Inflammatory macrophage treated with lipopolysaccharide for 1 hour (primary cell): ENCODE measurements at places on chromosomes 16 and 17.

DNA sequence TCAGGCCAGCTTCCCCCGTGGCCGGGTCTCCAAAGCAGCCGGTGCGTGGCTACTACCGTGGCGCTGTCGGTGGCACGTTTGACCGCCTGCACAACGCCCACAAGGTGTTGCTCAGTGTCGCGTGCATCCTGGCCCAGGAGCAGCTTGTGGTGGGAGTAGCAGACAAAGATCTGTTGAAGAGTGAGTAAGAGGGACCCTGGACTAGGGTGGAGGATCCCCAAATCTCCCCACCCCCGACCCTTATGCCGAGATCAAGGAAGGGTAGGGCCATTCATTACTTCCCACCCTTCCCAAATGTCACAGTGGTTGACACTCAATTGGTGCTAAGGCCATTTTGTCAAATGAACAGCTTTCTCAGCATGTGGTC lies 1.2 kb downstream of the COASY start:
- no peak for DNase-seq

- DNase-seq, result no peak
Observed at GRCh38 chr17:10103712-10104111, 94.7 kb downstream of the GAS7 start.

DNA sequence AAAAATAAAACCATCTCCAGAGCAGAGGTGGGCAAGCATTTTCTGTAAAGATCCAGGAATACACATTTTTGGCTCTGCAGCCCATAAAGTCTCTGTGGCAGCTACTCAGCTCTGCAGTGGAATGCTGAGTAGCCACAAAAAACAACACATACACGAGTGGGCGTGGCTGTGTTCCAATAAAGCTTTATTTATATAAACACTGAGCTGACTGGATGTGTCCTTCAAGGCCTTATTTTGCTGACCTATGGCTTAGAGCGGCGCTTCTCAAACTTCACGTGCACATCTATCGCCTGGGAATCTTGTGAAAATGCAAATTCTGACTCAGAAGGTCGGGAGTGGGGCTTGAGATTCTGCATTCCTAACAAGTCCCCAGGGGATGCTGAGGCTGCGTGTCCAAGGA lies 39.7 kb downstream of the XYLT1 start:
- DNase-seq, result no peak

- DNase-seq, result no peak
Observed at GRCh38 chr17:57785022-57785421, 39.9 kb upstream of the CCDC182 start.

DNA sequence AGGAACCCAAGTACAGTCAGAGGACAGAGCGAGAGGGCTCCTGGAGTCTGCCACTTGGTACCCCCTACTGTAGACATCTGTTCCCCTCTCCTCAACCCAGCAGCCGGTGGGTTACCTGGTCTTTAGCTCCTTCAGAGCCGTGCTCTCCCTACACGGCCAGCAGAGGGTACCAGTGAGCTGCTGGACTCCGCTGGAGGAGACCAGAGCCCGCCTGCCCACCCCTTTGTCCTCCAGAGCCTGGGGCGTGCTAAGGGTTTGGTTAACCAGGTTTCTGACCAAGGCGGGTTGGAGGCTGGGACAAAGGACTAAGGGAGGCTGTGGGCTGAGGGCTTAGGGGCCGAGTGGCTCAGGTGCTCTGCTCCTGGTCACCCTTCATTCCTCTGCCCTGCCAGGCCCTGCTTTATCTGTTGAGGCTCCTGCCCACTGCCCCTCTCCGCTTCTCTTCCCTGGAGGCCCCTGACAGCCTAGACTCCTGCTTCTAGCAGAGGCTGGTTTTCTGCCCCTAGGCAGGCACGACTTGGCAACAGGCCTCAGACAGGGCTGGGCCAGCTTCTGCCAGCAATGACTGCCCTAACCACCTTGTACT lies 2.7 kb upstream of the HSD11B2 start:
- no peak for DNase-seq

DNA sequence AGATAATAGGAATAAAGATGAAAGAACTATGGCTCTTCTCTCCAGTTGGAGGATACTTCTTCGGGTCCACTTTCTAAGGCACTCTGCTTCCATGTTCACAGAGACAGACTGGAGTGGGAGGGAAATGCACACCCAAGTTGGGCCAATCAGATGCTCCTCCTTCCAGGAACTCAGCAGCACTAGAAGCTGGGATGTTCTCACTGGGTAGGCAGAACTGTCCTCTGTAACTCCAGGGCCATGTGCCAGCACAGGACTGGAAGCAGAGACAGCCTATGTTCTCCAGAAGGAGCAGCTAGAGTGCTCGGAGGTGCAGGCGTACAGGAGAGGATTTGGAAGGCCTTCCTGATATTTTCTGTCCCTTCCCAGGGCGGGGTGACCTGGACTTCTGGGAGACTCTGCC lies 49.9 kb upstream of the SREBF1 start:
- DNase-seq, result no peak

- no peak for DNase-seq
Observed at GRCh38 chr16:74950511-74950910, 34.4 kb downstream of the WDR59 start.

- no peak for DNase-seq
Observed at GRCh38 chr16:80573700-80574120, 32.9 kb downstream of the DYNLRB2 start.

GRCh38 chr16:6643080-6643686 lies 689.5 kb upstream of the RBFOX1 start:
- DNase-seq, result peak; percentile 15

DNA sequence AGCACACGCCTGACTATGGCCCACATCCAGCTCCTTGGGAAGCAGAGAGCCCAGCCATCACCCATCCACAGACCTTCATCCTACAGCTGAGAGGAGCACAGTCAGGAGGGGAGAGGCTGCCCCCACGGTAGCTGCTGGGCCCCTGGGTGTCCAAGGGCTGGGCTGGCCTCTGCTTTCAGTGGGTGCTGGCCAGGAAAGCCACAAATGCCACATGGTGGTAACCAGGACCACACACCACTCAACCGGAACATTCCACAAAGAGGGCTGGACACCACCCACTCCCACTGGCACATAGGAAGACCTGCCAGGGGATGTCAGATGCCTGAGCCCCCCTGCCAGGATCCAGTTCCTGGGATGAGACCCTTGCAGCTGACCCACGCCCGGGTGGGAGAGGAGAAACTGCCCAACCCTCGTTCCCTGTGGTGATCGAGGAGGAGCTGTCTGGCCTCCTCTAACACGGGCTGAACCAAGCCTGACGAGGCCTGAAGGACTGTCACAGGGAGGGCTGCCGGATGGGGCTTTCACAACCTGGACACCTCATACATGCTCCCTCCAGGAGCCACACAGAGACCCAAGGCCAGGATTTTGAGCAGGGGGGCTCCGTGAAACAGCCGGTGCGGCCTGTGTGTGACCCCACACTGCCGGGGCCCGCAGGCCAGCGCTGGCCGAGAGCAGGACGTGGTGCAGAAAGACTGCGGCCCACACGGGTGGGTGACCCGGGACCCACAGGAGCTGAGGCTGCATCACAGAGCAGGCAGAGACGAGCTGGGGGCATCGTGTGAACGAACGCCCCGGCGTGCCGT lies 30.7 kb downstream of the PIEZO1 start:
- no peak for DNase-seq

- no peak for DNase-seq
Observed at GRCh38 chr17:4195306-4195705, 52.3 kb downstream of the CYB5D2 start.

DNA sequence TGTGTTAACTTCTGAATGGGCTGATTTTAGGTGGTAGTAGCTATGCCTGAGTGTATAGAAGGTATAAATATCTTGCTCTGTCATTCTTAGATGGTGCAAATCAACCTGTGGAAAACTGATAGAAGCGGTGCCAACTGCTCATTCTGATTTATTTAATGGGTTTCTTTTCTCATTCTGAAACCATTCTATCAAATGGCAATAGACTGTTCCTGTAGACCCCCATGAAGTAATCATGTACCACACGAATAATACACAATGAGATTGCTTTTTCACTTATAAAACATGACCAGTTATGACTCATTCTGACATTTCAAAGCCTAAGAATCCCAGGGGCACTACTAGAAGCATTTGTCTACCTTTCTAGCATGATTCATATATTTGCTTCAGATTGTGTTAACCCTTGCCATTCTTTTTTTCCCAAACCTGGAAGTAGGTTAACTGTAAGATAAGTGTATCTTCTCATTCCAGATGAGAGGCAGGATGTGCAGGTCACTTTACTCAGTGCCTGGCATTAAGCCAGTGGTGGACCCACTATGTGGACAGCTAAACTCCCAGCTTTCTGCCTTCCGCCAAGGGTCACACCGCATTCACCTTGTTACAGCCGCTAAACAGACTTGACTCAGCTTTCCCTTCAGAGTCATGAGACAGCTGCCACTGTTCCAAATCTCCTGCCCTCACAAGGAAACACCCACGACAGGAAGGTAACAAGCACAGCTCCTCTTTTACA lies 16.4 kb upstream of the SLC16A11 start:
- no peak for DNase-seq

DNA sequence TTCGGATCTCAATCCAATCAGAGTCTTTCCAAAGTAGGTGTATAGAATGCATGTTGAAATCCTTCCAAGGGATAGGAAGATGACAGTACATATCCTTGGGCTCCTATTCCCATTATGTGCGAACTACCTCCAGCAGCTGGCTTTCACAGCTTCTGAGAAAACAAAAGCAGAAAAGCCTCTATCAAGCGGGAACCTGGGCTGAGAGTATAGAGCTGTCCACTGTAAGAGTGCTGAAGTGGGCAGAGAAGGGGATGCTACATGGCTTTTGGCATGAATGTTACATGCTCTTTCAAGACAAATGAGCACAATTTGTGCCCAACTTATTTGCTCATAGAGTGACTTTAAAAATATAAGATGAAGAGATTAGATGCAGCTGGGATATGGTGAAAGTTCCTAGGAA lies 993.5 kb downstream of the CDH8 start:
- no peak for DNase-seq

DNA sequence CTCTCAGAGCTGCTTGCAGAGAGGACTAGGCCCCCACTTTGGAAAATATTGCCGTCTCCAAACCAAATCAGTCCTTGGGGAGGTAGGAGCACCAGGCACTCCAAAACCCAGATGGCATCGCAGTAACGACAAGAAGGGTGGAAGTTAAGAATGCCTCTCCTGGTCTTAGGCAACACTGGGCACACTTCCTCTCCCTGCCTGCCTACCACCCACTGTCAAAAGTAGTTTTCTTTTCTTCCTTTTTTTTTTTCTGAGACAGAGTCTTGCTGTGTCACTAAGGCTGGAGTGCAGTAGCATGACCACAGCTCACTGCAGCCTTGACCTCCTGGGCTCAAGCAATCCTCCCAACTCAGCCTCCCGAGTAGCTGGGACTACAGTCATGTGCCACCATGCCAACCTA lies 47.2 kb downstream of the SRL start:
- peak; percentile 79 for DNase-seq

- DNase-seq, result no peak
Observed at GRCh38 chr16:30980434-30980833, 4.6 kb upstream of the HSD3B7 start.

DNA sequence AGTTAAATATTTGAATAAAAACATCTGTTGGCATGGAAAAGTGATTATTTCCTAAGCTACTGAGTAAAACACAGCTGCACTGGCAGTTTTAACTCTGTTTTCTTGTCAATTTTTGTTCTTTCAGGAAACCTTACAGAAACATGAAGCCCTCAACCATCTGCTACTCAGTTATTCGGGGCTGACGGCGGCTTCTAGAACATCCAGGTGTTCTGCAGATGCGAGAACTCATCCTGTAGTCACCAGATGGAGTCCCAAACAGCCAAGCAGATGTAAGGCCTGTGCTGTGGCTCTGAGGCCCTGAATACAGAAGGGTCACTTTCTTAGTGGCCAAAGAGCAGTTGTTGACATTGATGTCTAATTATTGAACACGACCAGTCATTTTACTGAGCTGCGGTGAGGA lies 15.5 kb downstream of the ARSG start:
- no peak for DNase-seq

DNA sequence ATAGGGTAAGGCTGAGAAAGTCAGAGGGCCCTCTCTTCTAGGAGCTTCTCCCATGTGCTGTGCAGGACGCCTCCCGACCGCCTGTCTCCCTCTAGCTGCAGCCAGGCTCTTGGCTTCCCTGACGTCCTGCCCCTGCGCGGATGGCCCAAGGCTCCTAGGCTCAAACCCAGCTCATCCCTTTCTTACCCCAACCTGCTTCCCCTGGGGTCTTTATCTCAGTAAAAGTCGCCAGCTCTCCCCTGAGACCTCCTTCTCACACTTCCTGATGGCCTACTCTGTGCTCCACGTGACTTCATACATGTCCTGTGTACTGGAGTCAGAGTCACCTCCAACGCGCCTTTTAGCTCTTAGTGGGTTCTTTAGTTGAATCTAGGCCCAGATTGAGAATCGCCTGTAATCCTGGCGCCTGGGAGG lies 1.1 kb upstream of the ZNF747 start:
- peak; percentile 57 for DNase-seq

DNA sequence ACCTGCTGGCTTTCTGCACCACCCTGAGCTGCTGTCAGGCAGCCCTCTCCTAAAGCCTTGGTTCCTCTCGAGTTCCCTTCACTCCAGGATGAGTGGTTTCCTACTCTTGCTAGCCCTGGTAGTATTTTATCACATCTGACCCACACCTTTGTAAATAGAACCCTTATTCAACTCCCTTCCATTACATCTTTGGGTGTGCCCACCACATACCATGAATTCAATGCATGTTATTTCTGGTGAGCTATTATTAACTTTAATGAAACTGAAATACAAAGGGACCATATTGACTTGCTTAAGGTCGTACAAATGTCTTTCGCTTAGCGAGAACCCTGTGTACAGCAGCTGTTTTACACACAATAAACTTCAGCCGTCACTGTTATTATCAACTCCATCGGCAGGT lies 521.3 kb downstream of the GRIN2A start:
- DNase-seq, result no peak

GRCh38 chr17:81489012-81489997 lies 23.3 kb downstream of the ACTG1 start:
- no peak for DNase-seq

DNA sequence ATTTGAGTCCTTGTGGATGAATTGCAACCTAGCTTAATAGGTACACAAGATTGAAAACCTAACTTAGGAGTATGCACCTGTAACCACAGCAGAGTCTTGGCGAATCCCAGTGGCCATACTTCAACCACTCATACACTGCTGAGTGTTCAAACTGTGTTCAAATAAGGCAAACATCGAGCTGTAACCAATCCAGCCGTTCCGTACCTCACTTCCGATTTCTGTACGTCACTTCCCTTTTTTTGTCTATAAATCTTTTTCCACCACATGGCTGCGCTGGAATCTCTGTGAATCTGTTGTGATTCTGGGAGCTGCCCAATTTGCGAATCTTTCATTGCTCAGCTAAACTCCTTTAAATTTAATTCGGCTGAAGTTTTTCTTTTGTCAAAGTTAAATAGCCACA lies 190.6 kb downstream of the MAF start:
- DNase-seq, result peak; percentile 41

DNA sequence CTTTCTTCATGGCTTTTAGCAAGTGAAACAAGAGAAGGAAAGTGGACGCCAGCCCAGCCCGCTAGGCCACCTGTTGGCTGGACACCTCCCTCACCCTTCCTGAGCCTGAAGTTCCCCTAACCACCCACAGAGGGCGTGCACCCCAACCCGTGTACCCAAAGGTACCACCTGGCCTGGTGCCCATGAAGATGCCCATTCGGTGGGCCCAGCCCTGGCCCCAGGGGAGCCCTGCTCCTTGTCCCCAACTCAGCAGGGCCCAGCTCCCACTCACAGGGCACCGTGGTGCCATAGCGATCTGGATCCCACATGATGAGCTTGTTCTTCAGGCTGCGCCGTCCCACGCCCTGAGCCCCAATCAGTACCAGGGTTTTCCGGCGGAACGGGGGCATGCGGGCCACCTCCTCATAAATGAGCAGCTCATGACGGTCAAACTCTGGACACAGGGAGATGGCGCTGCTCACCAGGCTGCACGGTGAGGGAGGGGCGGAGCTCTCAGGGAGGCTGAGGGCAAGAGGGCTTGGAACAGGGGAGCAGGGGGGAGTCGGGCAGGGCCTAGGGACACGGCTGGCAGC lies 26.8 kb downstream of the MPP2 start:
- no peak for DNase-seq
